ENCODE measurements at places on chromosomes 1 and 21.

GRCh38 chr1:71049951-71050598 is 2.5 kb upstream of the PTGER3 start:
- DNase-seq, result no peak

GRCh38 chr1:231639819-231640218 is 13.2 kb downstream of the DISC1 start:
- DNase-seq, result no peak

DNA sequence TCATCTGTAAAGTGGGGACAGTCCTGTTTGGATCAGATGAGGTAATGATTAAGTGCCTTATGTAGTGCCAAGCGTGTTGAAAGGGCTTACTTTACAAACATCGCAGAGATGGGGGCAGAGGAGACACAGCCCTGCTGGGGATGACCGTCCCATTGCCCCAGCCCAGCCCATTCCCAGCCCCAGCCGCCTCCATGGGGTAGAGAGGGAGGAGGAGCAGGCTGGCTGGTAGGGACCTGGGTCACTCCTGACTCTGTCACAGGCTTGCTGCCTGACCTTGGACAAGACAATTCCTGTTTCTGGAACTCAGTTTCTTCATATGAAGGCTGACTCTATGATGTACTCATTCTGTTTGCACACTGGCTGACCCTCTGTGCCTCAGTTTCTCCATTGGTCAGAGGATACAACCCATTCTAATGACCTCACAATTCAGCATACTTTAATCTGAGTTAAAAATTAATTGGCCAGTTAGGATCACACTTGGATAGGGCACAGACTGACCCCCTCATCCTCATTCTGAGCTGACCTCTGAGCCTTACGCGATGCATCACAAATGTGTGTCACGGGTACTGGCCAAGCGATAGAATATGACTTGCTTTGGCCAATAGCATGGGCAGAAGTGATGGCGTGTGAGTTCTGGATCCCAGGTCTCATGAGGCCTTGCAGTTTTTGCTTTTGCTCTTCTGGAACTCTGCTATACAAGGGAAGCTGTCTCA is 91.1 kb downstream of the PTPRU start:
- DNase-seq, result no peak

DNA sequence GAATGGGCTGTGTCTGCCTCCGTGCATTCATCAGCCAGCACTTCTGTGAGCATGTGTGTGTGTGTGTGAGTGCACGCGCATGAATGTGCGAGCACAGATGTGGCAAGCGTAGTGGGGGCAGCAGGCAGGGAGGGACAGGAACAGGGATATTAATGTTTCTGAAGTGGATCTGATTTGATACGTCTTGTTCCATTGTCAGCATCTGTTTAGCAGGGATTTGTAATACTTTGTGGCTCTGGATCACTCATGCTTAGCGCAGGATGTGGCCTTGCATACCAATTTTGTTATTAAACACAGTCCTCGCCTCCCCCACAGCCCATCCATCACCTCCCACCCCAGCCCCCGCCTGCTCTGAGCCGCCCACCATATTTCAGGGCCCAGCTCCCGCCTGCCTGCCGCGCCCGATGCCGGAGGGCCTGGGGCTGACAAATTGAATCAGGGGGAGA is 52.4 kb downstream of the TMEM53 start:
- no peak for DNase-seq

DNA sequence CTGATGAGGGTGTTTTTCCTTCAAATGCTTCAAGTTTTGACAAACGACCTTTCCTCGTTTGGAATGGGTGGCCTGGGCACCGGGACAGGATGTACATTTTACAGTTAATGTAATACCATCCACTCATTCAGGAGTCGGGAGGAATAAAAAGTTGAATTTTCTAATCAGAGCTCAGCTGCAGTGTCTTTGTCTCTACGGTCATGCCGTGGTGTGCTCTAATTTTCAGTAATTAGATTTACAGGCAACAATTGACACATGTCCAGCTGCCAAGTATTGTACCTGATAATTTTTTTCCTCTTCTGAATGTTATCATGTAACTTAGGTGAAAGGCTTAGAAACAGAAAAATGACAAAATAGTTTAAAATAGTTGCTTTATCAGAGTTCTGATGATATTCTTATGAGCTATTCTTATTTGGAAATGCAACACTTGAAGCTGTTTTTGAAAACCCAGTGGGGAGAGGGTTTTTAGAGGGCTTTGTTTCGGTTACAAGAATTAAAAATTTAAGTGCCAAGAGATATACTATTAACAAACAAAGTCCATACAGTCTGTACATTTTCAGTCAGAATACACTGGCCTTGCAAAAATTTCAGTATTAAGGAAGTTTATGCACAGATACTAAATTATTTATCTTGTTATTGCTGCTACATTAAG is 1.0 kb downstream of the CDKN2C start:
- DNase-seq, result no peak

DNA sequence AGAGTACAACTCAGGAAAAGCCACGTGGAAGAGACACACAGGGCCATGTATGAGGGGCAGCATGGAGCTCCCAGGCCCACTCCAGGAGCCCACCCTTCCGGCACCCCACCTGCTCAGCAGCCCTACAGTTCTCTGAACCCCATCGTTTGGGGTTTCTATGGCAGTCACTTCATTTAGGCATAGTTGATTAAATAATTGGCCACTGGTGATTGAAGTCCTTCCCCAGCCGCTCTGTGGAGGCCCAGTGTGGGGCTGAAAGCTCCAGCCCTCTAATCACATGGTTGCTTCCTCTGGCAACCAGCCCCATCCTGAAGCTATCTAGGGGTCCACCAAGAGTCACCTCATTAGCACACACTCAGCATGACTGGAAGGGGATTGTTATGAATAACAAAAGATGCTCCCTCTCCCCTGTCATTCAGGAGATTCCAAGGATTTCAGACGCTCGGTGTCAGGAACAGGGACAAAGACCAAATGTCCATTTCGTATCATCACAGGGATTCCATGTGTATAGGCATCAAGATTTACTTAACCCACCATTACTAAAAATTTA is 12.2 kb upstream of the S100A7A start:
- no peak for DNase-seq

- no peak for DNase-seq
Measured at GRCh38 chr21:37532868-37533780, 166.6 kb downstream of the DYRK1A start.

GRCh38 chr1:67355745-67356424 is 48.2 kb downstream of the IL12RB2 start:
- no peak for DNase-seq

- no peak for DNase-seq
Measured at GRCh38 chr21:20207335-20207734, 790.9 kb upstream of the NCAM2 start.

DNA sequence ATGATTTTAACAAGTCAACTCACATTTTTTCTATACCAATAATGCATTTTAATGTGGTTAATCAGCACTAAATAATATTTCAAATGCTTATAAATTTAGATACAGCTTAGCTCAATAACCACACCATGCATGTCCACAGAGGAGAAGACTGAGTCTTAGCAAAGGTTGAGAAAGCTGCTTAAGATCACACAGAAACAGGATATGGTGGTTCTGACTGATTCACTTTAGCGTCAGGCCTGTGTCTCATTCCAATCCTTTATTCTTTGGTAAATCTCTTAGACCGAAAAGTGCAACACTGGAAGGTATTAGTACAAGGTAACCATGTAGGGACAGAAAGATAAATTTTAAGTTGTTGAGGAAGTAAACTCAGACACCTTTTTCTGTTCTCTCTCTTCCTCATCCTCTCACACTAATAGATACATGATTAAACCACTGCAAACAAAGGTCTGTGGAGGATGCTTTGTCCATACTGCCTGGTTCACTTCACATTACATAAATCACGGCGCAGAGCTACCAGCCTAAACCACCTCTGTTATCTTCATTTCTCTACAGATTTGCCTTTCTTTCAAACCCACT is 139.0 kb downstream of the DPYD start:
- DNase-seq, result no peak

- no peak for DNase-seq
Measured at GRCh38 chr1:202154766-202155477, 5.5 kb downstream of the PTPN7 start.

- DNase-seq, result no peak
Measured at GRCh38 chr1:28078680-28079626, 9.5 kb downstream of the EYA3 start.

- no peak for DNase-seq
Measured at GRCh38 chr1:204178487-204179281, 12.5 kb upstream of the REN start.

- no peak for DNase-seq
Measured at GRCh38 chr1:85898861-85899260, 190.6 kb upstream of the ZNHIT6 start.

- no peak for DNase-seq
Measured at GRCh38 chr1:149903836-149904491, 4.6 kb downstream of the BOLA1 start.

DNA sequence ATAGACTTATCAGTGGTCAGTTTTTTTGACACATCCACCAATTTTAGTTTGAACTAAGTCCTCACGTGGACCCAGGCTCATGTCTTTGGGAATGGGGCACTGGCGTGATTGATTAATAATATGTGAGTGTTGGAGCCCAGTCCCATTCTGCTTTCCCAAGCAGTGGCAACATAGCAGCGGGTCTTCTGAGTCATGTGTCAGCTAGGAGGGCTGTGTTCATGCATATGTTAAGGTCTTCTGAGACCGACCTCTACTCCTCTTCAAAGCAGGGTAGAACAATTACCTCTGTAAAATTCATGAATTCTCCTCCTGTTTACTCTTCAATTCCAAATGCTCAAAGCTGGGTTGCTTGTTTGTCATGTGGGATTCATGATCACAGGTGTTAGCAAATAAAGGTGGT is 291.3 kb downstream of the CAMTA1 start:
- DNase-seq, result no peak
